ENCODE measurements at places on chromosomes 4 and X.

DNA sequence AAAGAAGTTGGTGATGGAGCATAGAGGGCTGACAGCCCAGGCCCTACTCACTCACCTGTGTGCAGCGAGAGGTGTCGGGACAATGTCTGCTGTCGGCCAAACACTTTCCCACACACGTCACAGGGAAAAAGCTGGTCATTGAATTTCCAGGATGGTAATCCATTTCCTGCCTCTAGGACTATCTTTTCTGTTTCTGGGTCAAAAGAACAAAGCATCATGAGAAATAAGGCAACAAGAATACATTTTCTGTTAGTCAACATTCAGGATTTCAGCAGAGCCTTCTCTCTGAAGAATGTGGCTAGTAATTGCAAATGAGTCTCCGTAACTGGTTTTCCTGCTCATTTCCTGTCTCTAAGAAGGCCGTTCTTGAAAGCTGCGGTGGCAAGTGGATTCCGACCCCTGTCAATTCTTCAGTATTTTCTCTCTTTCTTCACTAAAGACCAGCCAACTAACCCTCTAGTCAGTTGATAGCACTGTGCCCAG lies 99.4 kb downstream of the C4orf51 start:
- DNase-seq = no peak

GRCh38 chr4:61225656-61226055 lies 25.5 kb downstream of the ADGRL3 start:
- no peak for DNase-seq

DNA sequence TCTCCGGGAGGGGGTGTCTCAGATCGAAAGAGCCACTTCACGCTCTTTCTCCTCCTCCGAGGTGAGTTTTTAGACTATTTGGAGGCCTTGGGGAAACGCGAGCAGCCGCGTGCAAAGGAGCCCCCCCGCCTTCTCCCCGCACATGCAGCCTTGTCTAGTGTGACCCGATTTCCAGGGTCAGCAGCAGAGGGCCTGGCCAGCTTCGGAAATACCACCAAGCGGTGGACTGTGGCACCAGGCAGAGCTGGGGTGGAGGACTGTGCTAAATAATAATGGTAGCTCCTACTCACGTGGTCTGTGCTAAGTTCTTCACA lies 79.3 kb upstream of the BCOR start:
- peak; percentile 52 for DNase-seq

DNA sequence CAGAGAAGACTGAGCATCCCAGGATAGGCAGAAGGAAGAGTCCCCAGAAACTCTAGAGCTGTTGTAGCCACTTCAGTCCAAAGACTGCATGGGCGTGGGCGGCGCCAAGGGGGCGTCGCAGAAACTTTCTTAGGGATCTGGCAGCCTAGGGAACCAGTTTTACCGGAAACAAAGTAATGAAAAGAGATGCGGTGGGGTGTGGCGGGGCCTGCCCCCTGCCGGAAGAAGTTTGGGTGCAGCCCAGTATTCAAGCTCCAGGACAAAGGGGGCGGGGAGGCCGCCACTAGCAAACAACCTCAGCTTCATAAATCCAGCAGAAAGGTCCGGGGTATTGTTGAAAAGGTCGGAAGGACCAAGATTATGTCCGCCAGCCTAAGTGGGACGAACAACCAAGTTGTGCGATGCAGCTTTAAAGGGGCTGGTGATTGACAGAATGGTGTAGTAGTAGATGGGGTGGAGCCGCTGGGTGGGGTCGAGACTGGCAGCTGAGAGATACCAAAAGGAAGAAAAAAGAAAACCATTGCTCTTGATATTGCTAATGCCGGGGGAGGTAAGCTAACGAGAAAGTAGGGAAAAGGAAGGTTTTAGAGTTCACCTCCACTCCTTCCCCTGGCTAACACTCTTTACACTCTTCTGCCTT lies 190.5 kb downstream of the RRAGB start:
- DNase-seq = peak; percentile 83

- DNase-seq = no peak
Measured at GRCh38 chr4:36326476-36327029, 45.1 kb downstream of the DTHD1 start.

DNA sequence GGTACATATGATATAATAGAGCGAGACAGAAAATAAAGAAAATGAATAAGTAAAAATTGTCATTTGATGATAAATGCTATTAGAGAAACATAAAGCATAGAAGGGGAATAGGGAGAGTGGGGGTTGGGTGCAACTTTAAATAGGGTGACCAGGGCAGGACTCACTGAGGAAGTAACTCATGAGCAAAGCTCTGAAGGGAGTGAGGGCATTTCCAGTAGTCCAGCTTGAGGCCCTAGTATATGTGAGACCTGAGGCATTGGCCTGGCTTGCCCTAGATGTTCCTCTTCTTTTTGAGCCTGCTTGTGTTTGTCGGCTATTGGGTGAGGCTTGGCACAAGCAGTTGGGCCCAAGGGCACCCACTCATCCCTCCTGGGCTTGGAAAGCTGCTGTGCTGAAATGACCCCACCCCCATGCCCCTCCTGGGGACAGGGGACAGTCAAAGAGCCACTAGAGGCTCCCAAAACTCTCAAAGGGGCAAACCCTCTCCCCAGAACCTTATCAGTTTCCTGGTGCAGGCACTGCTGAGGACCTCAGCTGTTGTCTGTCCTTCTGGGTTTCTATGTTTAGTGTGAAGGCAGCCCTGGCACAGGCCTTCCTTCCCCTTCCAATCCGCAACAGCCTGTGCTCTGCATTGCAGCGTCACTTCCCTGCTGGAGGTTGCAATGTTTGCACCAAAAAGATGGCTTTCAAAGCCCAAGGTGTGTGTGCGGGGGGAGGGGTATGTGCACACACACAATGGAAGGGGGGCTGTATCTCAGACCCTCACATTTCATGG lies 40.1 kb downstream of the APLN start:
- no peak for DNase-seq

GRCh38 chrX:29922607-29923006 lies 292.8 kb upstream of the MAGEB2 start:
- DNase-seq = no peak

DNA sequence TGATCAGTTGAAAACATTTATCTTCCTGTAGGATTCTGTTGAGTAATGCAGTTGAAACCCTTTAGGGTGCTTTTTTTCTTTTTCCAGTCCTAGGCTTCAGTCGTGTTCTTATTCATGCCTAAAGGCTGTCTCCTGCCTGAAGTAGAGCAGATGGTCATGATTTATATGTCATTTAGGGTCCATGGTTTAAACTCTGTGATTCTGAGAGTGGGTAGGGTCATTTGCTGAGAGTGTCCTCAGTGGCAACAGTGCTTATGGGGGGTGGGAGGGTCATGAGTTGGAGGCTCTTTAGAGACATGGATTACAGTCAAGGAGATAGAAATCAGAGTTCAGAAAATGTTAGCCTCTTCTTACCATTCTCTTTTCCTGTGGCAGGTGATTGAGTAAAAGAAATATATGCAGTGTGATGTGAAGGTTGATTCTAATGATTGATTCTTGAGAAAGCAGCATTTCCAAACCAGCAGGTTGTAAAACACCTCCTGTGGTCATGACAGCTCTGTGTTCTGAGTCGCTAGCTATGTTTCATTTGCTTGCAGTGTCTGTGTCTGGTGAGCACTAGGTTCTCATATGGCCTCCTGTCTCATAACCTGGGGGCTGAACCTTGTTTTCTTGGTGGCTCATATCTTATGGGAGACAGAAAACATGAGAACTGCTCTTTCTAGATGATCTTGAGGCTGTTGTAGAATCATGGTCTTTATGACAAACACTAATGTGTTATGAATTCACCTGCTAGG lies 60.4 kb downstream of the JADE1 start:
- no peak for DNase-seq

DNA sequence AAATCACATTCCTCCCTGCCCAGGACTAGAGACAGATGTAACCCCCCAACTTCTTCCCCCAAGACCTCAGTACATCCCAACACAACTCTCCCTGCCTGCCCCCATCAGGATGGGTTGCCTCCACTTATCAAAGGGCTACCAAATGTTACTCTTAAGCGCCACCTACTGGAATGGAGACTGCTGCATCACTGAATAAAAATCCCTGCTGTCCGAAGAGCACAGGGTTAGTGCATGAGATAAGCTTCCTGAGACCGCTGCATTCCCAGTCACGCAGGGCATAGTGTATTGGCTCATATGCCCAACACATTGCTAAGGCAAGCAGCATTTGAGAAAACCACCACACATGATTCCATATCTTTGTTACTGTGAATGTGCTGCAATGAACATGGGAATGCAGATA lies 544.5 kb downstream of the PPP4R3C start:
- DNase-seq = peak; percentile 51

- no peak for DNase-seq
Measured at GRCh38 chrX:110004215-110004614, 1.3 kb downstream of the TMEM164 start.

GRCh38 chr4:123593655-123594054 lies 197.1 kb downstream of the SPRY1 start:
- no peak for DNase-seq

DNA sequence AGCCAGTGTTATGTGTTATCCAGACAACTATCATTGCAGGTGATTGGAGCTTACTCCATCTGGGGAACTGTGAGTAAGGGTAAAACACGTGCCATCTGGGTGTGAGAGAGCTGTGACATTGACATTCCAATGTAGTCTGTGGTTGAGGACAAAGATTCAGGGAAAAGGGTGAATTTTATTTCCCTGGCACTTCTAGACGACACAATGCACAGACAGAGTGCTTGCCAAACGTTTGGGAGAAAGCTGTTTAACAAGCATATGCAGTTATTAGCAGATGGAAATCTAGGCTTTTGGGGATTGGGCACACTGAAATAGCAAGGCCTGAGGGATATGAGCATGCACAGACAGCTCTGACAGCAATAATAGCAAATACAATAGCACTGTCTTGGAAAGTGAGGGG lies 21.3 kb upstream of the CTSO start:
- DNase-seq = no peak

DNA sequence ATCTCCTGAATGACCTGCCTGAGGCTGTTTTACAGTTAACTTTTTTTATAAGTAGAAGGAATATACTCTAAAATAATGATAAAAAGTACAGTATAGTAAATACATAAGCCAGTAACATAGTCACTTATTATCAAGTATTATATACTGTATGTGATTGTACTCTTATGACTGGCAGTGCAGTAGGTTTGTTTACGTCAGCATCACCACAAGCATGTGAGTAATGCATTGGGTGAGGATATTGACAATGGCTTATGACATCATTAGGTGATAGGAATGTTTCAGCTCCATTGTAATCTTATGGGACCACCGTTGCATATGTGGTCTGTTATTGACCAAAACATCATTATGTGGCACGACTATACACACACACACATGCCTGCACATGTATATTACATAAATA lies 20.5 kb downstream of the NUDT9 start:
- no peak for DNase-seq

DNA sequence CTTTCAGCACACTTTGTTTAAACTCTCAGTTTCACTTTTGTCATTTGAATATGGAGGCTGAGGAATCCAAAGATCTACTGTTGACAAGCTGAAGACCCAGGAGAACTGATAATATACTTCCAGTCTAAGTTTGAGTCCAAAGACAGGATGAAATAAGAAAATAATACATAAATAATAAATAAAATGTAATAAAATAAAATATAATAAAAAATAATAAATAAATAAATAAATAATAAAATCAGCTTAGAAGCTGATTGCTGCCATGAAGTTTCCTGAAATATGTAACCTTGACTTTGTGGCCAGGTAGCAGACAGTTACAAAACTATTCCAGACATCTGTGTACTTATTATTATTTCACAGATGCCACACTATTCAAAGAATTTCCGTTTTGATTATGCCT lies 55.0 kb downstream of the NPY2R start:
- no peak for DNase-seq

GRCh38 chr4:156764145-156764544 lies 207.5 kb downstream of the PDGFC start:
- no peak for DNase-seq

DNA sequence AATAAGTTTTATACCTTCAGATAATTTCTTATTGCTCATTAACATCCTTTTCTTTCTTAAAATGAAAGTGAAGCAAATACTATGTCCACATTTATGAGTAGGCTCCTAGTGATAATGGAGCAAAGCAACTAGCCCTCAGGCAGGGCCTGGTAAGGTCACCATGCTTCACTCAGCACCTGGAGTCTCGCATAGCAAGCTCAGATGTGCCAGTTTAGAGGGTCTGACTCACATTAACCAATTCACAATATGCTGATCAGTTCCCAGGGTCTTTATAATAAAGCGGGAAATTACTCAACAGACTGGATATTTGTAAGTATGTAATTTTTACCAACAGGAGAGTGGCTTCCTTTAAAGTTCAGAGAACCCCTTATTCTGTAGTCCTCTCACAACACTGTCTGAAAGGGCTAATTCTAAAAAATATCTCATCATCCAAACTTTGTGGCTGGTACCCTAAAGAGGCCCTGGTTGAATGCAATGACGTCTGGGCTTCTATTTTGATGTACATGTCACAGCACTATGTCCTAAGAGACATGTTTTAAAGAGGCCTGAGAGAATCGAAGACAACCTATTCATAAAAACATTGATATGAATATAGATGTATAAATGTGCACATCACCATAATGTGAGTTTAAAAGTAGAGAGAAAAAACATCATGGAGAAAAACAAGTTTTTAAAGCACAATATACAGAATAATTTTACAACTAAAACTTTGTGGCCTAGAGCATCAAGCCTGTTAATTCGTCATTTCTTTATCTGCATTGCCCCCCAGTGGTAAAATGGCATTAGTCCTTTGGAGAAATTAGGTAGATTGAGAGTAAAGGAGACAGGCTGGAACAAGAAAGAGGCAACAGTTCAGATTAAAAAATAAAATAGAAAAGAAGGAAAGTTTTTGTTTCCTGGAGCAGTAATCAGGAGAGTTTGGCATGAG lies 44.3 kb downstream of the IL21 start:
- DNase-seq = no peak

GRCh38 chr4:46839128-46839527 lies 69.9 kb downstream of the COX7B2 start:
- peak; percentile 27 for DNase-seq

DNA sequence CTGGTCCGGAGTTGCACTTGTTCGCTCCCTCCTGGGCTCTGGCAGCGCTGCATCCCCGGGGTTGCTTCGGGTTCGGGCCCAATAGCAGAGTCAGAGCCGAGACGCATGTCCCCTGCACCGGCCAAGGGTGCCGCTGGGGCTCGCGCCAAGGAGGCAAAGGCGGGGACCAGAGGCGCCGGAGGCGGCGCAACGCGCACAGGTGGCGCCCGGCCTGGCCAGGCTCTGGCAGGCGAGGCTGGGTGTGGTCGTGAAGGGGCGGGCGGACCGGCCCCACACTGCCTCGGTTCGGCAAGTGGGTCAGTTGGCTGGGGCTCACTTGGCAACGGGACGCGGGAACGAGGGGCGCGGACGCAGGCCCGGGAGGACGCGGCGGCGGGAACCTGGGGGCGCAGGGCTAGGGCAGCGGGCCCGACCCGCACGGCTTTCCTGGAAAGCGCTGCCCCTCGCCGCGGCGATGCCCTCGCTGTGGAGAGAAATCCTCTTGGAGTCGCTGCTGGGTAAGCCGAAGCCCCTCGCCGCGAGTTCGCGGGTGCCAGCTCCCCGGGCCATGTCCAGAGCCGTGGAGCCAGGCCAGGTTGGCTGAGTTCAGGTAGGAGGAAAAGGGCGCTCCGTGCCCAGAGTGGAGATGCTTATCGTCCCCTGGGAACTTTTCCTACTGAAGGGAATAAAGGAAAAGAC lies at the start of gene CWH43:
CWH43 (plus strand) TSS at position 300 of the 678 bp plus-strand sequence; CDS start at position 455, 155 bp downstream.
- DNase-seq = peak; percentile 73

All from H9 (cell line).